CD8-positive, alpha-beta memory T cell (primary cell): ENCODE measurements at places on chromosomes 5 and 9.

- DNase-seq = no peak
- no peak overlapping the region for H3K4me3 ChIP-seq
- peaks cover 57% of the 10 kb centered on the region for H3K4me1 ChIP-seq
- no peaks in the 10 kb centered on the region for H3K27me3 ChIP-seq
- H3K36me3 ChIP-seq = peaks cover under 1% of the 10 kb centered on the region
- peak overlapping the region; percentile 1 for H3K27ac ChIP-seq
Measured at GRCh38 chr9:129988607-129989361, 54.2 kb downstream of the FNBP1 start.

DNA sequence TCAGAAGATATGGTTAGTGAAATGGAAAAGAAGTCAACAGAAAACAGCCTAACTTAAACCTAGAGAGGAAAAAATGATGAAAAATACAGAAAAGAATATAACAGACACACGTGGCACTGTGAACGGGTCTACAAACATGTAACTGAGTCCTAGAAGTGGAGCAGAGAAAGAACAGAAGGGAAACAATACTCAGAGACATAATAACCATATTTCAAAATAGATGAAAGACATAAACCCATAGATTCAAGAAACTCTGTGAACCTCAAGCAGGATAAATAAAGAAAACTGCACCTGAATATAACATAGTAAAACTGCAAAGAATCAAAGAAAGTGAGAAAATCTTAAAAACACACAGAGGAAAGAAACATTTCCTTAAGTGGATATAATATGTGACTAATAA, 67.7 kb upstream of the GOLGA1 start:
- H3K36me3 ChIP-seq = no peaks in the 10 kb centered on the region
- no peak overlapping the region for H3K4me3 ChIP-seq
- H3K27ac ChIP-seq = no peak overlapping the region
- no peak for DNase-seq

GRCh38 chr9:8172000-8172399, 372.4 kb upstream of the DMAC1 start:
- H3K36me3 ChIP-seq = no peaks in the 10 kb centered on the region
- no peak overlapping the region for H3K4me3 ChIP-seq
- DNase-seq = no peak
- no peak overlapping the region for H3K27ac ChIP-seq
- H3K27me3 ChIP-seq = no peaks in the 10 kb centered on the region
- no peaks in the 10 kb centered on the region for H3K4me1 ChIP-seq

GRCh38 chr5:6360323-6361072, 17.8 kb downstream of the MED10 start:
- no peak overlapping the region for H3K27ac ChIP-seq
- H3K27me3 ChIP-seq = no peaks in the 10 kb centered on the region
- H3K36me3 ChIP-seq = no peaks in the 10 kb centered on the region
- peak overlapping the region; percentile 29 for H3K4me3 ChIP-seq
- H3K4me1 ChIP-seq = peaks cover 20% of the 10 kb centered on the region

GRCh38 chr5:14743601-14744295, 79.2 kb downstream of the OTULIN start:
- H3K36me3 ChIP-seq = peaks cover 26% of the 10 kb centered on the region
- no peak for DNase-seq
- H3K27ac ChIP-seq = no peak overlapping the region

GRCh38 chr5:34550247-34550646, 105.9 kb upstream of the RAI14 start:
- no peak overlapping the region for H3K4me3 ChIP-seq
- DNase-seq = no peak

DNA sequence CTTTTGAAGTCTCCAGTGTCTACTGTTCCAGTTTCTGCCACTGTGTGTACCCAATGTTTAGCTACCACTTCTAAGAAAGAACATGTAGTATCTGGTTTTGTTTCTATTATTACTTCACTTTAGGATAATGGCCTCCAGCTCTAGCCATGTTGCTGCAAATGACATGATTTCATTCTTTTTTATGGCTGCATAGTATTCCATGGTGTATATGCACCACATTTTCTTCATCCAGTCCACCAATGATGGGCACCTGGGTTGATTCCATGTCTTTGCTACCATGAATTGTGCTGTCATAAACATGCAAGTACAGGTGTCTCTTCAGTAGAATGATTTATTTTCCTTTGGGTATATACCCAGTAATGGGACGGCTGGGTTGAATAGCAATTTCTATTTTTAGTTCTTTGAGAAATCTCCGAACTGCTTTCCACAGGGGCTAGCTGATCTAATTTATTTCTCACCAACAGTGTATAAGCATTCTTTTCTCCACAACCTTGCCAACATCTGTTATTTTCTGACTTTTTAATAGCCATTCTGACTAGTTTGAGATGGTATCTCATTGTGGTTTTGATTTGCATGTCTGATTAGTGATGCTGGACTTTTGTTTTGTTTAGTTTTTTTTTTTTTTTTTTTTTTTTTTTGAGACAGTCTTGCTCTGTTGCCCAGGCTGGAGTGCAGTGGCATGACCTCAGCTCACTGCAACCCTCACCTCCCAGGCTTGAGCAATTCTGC, 68.9 kb downstream of the WDR41 start:
- H3K36me3 ChIP-seq = no peaks in the 10 kb centered on the region
- H3K27me3 ChIP-seq = no peaks in the 10 kb centered on the region
- no peaks in the 10 kb centered on the region for H3K4me1 ChIP-seq
- no peak for DNase-seq

- no peaks in the 10 kb centered on the region for H3K36me3 ChIP-seq
- H3K4me1 ChIP-seq = no peaks in the 10 kb centered on the region
- H3K27me3 ChIP-seq = no peaks in the 10 kb centered on the region
- no peak overlapping the region for H3K27ac ChIP-seq
- no peak overlapping the region for H3K4me3 ChIP-seq
Measured at GRCh38 chr5:163712011-163712410, 206.6 kb downstream of the MAT2B start.

- no peaks in the 10 kb centered on the region for H3K36me3 ChIP-seq
- H3K4me3 ChIP-seq = no peak overlapping the region
- H3K4me1 ChIP-seq = no peaks in the 10 kb centered on the region
- H3K27me3 ChIP-seq = no peaks in the 10 kb centered on the region
Measured at GRCh38 chr9:95954940-95955339, 79.4 kb downstream of the ERCC6L2 start.

DNA sequence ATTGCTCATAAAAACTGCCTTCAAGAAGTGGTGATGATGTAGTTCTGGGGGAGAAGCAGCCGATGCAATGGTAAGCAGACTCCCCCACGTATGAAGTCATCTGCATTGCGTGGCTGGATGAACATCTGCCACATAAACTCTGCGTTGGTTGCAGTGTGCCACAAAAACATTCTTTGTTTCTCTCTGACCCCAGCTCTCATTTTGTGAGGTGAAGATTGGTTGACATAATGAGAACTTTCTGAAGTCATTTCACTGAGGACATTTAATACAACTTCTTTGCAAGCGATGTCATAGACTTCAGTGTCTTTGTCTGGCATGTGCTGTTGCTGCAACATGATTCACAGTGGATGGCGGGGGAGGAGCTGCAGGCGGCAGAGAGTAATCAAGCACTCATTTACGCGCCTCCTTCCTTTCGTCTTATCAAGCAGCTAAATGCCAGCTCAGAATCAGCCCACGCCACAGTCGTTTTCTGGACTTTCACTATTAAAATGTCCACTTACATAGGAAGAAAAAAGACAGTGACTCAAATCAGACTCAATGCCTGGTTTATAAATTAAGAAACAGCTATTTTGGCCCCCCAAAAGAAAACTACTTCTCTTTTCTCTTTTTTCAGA, 91.5 kb upstream of the NFIL3 start:
- H3K4me1 ChIP-seq = no peaks in the 10 kb centered on the region
- no peak overlapping the region for H3K27ac ChIP-seq
- no peak for DNase-seq
- H3K27me3 ChIP-seq = no peaks in the 10 kb centered on the region
- H3K4me3 ChIP-seq = no peak overlapping the region

GRCh38 chr5:180670586-180671359, 21.4 kb upstream of the FLT4 start:
- no peak overlapping the region for H3K4me3 ChIP-seq
- peak; percentile 60 for DNase-seq
- H3K27ac ChIP-seq = no peak overlapping the region
- peaks cover 3% of the 10 kb centered on the region for H3K27me3 ChIP-seq
